Stimulated activated CD8-positive, alpha-beta memory T cell treated with anti-CD3 and anti-CD28 coated beads, Interleukin-12 subunit alpha, Interleukin-12 subunit beta, amount 100 ng/mL, for 4 hours (primary cell): ENCODE measurements at places on chromosomes 2 and 18.

DNA sequence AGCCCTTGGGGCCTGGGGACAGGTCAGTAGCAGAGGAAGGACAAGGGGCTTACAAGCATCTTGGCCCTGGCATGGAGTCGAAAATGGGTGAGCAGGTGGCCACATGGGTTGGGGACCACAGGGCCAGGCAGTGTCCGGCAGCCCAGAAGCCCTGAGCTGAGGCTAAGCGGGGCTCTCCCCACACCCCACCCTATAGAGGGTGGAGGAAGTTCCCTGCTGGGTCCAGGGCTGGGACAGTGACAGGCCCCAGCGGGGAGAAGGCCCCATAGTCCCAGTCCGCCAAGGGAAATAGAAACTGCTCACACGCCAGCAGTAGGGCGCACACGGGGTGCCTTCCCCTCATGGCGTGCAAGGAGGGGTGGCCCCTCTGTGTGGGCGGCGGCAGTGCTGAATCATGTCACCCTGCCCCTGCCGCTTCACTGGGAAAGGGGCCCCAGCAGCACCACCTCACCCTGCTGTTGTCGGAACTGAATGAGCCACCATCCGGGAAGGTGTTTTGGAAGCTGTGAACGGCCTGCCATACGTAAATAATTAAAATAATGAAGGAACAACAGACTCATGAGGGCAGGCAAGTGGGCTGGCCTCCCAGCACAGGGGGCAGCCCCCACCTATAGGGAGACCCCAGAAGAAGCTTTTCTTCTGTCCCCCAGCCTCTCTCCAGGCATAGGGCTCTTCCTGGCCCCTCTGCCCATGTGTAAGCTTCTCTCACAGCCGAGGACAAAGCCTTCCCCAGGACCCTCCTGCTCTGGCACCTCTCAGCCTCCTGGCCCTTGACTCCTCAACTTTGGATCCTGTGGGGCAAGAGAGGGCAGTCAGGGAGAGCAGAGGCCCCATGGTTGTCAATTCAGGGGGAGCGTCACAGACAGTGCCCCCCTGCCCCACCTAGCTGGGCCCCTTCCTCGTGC is 12.7 kb upstream of the DUSP2 start:
- peak; percentile 83 for DNase-seq

GRCh38 chr2:239833269-239834109 is 191.7 kb downstream of the NDUFA10 start:
- no peak for DNase-seq

DNA sequence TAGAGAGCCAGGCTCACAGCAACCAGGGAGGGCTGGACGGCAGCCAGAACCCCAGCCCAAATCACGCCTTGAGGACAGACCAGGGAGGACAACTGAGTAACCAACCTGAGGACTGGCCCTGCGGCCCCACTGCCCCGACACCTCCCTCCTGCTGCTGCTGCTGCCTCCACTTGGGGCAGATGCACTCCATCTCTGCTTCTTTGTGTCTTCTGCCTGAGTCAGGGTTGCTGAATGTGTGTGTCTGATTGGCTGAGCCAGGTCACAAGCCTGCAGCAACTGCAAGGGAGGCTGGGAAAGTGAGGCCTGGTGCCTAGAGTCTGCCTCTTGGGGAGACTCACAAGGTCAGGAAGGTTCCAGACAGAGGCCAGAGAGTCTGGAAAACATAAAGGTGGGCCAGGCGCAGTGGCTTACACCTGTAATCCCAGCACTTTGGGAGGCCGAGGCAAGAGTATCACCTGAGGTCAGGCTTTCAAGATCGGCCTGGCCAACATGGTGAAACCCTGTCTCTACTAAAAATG is 83.4 kb downstream of the ZFP36L2 start:
- no peak for DNase-seq

- DNase-seq: no peak
Observed at GRCh38 chr2:102420290-102420689, 2.7 kb upstream of the IL18RAP start.

GRCh38 chr2:118059919-118060478 is 28.3 kb upstream of the INSIG2 start:
- DNase-seq: no peak

DNA sequence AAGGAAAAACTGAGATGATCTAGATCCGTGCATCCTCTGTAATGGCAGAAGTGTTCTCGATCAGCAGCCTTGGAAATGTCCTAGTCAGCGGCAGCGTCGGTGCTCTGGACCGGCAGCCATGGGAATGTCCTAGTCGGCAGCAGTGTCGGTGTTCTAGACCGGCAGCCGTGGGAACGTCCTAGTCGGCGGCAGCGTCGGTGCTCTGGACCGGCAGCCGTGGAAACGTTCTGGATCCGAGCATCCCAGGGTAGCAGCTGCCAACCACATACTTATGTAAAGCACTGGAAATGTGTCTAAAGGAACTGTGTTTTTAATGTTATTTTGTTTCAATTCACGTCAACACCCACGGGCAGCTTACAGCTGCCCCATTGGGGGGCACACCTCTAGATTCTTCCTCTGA is 58.7 kb downstream of the GBX2 start:
- no peak for DNase-seq

GRCh38 chr2:28269019-28269784 is 123.5 kb upstream of the FOSL2 start:
- no peak for DNase-seq

GRCh38 chr2:120737340-120738101 is 1.9 kb downstream of the GLI2 start:
- no peak for DNase-seq

DNA sequence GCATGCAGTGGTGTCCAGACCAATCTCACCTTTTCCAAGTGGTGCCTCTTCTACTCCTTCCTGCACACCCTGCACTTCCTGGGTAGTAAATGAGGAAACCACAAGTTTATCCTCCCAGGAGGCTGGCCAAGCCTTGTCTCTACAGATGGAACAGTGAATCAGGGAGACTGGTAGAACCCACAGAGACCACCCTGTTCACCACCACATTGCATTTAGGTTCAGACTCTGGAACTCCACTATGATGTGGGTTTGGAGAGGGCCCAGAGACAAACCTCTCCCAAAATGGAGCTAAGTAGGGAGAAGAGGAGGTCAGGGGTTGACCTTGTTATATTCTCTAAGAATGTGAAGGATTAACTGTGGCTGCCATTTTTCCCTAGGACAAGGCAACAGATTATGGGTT is 102.8 kb upstream of the FZD7 start:
- DNase-seq: no peak

DNA sequence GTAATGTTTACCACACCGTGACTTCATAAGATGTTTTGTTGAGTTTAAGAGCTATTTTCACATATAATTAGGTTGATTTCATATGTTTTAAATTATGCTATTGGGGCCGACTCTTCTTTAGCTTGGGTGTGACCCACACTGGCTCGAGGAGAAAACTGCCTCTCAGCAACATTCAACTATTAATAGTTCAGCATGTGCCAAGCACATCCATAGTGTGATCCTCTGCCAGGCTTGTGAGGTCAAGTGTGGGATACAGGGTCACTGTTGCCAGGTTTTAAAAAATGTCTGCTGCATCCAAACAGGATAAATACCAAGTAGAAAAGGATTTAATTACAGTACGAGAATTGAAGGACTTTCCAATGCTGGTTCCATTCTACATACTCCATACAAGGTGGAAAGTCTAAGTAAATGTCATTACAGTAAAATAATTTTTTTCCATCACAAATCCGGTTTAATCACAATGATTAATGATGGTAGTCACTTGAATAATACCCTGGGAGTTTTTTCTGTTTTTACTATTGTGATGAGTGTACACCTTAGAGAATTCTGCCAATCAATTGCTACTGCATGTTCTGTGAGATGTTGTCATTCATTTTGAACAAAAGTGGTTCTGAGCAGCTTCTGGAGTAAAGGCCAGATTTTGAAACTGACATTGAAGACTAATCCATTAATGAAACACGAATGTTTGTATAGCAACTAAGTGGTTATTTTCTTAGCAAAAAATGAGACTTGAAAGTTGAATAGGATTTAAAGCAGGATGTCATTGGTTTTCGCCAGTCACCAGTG is 84.5 kb downstream of the ABI2 start:
- DNase-seq: no peak

- no peak for DNase-seq
Observed at GRCh38 chr2:52404866-52405265, 1362.7 kb upstream of the CHAC2 start.

GRCh38 chr2:23679044-23679443 is 247.9 kb downstream of the ATAD2B start:
- DNase-seq: no peak

- DNase-seq: no peak
Observed at GRCh38 chr2:9268301-9269080, 61.9 kb downstream of the ASAP2 start.

GRCh38 chr2:208064220-208064961 is 39.1 kb upstream of the PLEKHM3 start:
- no peak for DNase-seq

GRCh38 chr2:65054749-65055421 is 1.3 kb upstream of the CEP68 start:
- DNase-seq: no peak

DNA sequence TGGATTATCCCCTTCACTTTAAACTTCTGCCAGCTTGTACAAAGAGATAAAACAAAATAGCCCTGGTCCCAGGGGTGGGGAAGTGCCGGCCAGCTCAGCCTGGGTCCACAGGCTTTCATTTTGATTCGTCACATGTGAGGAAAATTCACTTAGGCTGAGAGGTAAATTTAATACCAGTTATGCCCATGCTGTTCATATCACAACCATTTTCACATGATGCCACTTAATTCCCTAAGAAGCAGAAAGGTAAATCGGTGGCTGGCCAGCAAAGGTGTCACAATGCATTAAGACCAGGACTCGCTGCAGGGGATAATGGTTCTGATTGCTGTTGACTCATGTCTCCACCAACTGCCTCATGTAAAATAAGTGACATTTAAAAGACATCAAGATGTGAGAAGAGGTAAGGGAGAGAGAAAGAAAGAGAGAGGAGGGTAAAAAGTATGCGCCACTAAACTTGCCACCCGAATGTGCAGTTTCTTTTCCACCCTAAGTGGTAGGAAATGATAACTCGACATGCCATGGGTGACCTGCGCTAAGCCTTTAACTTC is 261.0 kb upstream of the SIX3 start:
- DNase-seq: no peak

GRCh38 chr2:150482667-150483400 is 4.6 kb downstream of the RND3 start:
- DNase-seq: no peak

- no peak for DNase-seq
Observed at GRCh38 chr2:239396881-239397681, 3.7 kb downstream of the HDAC4 start.

GRCh38 chr2:128324008-128324896 is 5.6 kb upstream of the HS6ST1 start:
- no peak for DNase-seq

DNA sequence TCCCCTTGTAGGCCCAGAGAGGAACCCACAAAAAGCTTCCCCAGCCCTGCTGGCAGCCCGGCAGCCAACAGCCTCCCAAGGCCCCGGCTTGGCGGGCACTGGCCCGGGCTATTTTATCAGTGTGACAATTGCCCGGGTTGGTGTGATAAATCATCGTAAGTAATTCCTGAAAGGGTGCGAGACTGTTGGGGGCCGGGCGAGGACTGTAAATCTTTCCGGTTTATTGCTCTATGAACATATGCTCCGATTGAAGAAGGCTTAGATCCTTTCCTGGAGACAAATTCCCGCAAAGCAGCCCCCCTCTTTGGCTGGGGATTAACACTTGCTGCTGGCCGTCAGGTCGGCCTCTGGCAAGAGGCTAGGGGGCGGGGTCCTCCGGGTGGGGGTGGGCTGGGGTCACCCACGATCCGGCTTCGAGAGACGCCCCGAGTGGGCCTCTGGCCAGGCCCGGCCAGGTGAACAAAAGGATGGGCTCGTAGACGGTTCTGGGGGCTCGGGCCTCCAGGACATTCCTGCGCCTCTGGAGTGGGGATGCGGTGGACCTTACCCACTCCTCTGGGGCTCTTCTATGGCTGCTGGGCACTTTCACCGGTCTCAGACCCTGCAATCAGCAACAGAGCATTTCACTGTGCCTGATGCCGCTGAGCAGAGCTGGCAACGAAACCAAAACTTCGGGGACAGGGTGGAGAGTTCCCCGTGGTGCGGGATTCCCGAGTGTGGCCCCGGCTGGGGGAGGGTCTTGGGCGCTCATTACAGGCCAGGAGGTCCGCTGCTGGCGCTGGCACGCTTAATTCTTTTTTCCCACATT is 2.0 kb downstream of the HOXD3 start:
- DNase-seq: no peak

- no peak for DNase-seq
Observed at GRCh38 chr18:79497638-79498081, 101.9 kb downstream of the NFATC1 start.

GRCh38 chr2:99420031-99420430 is 69.8 kb downstream of the REV1 start:
- no peak for DNase-seq

GRCh38 chr2:109128616-109129355 is at the start of gene SH3RF3:
Gene SH3RF3 (plus strand): TSS chr2:109129205.
- DNase-seq: peak; percentile 4

DNA sequence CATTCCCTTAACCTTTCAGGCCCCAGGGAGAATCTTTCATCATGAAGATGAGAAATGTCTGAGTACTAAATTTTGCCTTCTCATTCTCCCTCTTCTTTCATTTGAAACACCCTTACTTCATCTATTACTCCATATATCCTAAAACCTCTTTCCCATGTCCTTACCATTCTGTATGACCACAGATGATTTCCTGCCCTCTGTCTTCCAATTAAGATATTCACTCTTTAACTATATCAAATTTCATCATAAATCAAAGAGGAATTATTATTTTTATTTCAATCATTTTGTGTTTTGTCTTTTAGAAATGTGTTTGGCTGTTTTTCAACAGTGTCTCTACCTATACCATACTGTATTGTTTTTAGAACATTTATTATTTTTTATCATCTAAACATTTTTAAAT is 964.9 kb upstream of the KLHL29 start:
- no peak for DNase-seq

- DNase-seq: no peak
Observed at GRCh38 chr2:14423145-14423906, 209.2 kb upstream of the LRATD1 start.

GRCh38 chr2:187580462-187581124 is 26.4 kb upstream of the TFPI start:
- DNase-seq: no peak

DNA sequence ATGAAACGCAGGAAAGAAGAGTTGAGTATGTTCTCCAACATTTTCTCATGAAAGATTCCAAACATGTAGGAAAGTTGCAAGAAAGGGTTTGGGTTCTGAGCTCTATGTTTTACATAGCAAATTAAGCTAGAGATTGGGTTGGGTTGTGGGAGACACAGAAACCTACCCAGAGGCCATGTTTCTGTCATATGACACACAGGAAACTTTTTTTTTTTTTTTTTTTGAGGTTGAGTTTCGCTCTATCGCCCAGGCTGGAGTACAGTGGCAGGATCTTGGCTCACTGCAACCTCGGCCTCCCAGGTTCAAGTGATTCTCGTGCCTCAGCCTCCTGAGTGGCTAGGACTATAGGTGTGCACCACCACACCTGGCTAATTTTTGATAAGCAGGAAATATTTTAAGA is 57.6 kb downstream of the DOCK10 start:
- no peak for DNase-seq

DNA sequence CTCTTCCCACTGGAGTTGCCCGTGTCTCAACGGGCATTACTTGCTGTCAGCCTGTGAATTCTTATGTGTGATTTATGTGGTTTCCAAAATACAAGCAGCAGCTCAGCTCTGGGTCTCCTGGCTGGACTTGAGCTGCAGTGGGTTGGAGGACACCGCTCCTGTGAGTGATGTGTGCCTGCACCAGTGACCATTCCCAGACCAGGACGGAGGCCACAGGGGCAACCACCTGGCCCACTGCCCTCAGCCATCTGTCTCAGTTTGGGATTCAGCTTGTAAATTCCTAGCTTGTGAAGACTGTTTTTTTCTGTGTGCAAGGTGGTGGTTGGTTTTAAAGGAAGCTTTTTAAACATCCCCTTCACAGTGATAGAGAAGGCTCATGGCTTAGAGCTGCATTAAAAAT is 261.0 kb downstream of the BCL2 start:
- no peak for DNase-seq
